ENCODE measurements at places on chromosomes 7 and 10. TPM values are rescaled to one million over a fixed set of nuclear protein-coding genes. Genes with fewer than 3 reads are reported as not detected.

DNA sequence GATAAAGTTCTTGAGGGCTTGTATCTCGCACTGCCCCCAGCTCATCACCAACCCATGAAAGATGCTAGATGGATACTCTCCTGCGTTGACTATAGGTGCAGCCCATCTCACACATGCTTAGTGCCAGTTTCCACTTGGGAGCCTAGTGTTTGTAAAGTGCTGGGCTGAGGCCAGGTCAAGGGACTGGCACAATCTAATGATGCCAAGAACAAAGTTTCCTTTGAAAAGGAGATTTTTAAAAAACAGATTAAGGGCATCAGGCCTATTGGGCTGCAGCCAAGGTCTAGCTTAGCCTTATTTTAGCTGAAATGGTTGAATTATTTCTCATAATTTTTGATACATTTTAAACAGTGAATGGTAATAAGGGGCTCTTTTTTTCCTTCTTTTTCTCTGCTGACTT is 259.0 kb downstream of the ADRA2A start:
- no peak for DNase-seq

DNA sequence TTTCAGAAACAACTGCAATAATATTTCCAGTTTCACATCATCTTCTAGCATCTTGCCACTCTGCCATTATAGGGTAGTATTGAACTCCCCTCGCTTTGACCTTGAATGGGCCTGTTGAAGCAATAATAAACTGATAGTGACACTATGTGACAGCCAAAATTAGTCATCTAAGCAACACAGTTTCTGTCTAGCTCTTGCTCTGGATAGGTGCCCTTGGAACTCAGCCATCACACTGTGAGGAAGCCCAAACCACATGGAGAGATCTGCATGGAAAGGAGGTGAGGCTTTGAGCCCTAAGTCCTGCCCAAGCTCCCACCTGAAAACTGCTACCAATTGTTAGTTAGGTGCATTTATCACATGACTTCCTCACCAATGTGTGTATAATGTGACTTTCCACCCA is 18.1 kb upstream of the KCND2 start:
- no peak for DNase-seq

DNA sequence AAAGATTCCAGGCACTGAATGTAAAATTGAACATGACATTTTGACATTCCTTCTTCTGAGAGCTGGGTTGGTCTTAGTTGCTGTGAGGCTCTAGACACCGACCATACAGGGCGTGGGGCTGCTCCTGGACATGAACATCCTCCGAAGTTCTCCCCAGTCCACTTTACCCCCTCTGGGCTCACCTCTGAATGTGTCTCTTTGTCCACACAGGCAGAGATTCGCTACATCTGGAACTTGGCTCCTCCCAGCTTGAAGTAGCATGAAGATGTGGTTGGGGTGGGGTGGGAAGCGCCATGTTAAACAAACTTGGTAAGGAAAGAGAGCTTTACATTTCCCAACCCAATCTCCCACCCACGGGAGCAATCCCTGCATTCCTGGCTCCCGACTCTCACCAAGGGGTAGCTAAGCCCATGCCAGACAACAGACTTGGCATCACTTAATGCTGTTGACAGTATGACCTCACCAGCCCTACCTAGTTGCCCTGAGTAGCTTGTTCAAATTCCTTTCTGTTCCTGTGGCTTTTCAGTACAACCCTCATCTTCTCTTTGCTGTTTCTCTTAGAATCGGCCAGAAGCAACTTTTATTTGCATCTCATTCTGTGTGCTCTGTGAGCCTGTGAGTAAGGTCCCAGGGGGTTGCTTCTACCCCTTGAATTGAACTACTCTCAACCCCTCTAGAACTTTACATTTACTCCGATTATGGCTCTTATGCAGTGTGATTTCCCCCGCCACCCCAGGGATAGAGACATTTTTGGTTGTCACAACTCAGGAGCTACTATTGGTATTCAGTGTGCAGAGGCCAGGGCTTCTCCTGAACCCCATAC is 211.4 kb downstream of the SEC23IP start:
- DNase-seq, result no peak

DNA sequence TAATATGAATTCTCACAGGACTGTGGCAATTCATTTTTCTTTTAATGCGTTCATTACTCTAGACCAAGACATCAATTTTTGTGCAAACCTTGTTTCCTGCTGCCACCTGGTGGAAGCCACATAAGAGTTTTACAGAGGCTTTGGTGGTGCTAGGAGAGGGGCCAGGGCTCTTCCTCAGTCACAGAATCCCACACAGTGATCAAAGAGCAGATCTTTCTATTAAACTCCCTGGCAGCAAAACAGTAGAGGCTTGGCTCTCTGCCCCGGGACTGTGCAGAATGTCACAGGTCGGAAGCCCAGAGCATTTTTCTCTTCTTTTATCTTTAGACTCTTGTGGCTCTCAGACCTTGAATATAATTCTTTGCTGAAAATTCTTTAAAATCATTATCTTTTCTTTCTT is 506.4 kb upstream of the C7orf33 start:
- no peak for DNase-seq

DNA sequence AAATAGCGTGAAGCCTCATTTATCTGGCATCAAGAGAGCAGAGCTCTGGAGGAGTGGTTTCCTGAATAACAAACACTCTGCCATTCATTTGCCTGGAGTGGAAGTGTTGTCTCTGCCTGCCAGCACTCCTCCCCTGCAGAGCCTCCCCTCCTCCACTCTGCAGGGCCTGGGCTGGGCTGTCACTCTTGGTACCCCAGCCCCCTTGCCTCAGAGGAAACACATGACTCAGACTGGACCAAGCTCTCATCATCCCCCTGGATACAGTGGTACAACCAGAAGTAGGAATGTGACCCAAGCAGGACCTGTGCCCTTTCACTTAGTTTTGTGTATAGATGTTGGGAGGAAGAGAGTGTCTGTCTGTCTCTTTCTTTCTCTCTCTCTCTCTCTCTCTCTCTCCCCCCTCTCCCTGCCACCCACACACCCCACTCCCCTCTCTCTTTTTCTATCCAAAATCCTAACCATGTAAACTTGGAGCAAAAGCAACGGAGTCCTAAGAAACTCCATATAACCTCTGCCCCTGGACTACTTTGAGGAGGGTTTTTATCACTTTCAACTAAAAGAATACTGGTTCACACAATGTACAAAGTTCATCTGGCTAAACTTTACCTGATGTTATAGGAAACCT is 43.9 kb downstream of the DOCK4 start:
- DNase-seq, result no peak

- no peak for DNase-seq
Observed at GRCh38 chr10:64976150-64976549, 1454.9 kb downstream of the REEP3 start.

DNA sequence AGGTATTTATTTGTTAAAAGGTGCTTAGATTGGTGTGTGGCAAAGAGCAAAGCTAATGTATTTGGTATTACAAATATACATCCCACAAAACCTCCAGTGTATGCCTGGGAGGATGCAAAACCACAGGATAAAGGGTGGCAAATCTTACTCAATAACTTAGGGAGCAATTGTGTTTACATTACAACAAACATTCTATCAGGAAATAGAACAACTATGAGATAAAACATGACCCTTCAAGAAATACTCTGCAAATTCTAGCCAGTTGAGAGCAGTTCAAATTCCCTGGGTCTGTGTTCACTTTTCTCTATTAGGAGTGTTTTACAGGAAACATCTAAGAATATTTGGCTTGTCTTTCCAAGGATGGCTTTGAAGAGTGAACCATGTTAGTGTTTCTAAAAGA is 64.9 kb downstream of the CUL1 start:
- no peak for DNase-seq

DNA sequence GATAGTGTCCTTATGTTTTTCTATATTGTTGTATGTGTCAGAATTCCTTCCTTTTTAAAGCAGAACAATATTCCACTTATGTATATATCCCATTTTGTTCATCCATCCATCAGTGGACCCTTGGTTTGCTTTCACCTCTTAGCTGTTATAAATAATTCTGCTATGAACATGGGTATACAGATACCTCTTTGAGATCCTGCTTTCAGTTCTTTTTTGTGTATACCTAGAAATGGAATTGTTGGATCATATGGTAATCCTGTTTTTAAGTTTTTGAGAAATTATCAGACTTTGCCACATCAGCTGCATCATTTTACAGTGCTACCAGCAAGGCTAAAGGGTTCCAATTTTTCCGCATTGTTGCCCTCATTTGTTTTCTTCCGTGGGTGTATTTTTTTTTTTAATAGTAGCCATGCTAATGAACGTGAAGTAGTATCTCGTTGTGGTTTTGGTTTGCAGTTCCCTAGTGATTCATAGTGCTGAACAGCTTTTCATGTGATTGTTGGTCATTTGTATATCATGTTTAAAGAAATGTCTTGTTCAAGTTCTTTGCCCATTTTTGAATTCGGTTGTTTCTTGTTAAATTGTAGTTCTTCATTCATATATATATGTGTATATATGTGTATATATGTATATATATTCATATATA is 87.8 kb downstream of the LCOR start:
- no peak for DNase-seq

GRCh38 chr7:56053993-56054392 is 2.4 kb downstream of the CCT6A start:
- DNase-seq, result no peak

- no peak for DNase-seq
Observed at GRCh38 chr7:44665531-44666213, 59.2 kb downstream of the OGDH start.

- DNase-seq, result no peak
Observed at GRCh38 chr10:105025092-105025491, 384.0 kb downstream of the SORCS3 start.

DNA sequence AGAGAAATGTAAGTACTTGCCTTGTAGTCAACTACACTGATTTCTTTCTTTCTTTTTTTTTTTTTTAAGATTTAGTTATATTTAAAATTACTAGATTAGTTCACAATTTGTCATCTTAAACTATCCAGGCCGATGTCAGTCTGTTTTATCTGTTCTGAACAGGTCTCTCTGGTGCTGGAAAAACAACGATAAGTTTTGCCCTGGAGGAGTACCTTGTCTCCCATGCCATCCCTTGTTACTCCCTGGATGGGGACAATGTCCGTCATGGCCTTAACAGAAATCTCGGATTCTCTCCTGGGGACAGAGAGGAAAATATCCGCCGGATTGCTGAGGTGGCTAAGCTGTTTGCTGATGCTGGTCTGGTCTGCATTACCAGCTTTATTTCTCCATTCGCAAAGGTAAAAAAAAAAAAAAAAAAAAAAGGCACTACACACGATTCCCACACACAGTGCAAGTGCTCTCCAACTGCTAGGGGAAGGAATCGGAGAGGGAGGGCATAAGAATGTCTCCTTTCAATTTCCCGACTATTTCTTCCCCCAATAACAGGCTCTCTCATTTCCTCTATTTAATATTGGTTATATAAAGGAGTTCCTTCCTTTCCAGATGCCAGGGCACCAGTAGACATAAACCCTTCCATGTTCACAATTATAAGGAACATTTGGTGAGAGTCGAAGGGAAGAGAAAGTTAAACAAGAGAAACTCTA is 53.4 kb downstream of the PAPSS2 start:
- no peak for DNase-seq

DNA sequence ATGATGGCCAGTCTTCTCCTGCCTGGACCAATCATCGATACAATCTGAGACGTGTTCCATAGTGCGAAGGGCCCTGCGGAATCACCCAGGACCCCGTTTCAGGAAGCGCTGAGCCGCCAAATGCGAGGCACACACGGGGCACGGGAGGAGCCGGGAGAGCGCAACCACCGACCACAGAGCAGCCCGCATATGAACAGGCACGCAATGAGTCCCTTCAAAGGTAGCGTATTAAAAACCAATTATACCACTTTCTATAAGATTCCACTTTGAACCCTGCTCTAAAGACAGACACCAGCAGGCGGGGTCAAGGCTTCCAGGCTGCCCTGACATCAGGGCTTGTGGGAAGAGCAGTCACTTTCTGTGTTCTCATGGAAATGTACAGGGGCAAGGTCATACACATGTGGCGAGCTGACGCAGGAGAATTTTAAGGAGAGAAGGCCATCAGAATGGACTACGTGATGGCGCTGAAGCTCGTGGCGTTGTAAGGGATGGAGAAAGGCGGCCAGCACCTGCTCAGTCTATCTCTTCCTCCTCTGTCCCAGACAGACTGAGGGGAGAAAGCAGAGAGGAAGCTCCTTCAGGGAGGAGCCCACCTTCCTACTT is 46.2 kb downstream of the AMZ1 start:
- no peak for DNase-seq

DNA sequence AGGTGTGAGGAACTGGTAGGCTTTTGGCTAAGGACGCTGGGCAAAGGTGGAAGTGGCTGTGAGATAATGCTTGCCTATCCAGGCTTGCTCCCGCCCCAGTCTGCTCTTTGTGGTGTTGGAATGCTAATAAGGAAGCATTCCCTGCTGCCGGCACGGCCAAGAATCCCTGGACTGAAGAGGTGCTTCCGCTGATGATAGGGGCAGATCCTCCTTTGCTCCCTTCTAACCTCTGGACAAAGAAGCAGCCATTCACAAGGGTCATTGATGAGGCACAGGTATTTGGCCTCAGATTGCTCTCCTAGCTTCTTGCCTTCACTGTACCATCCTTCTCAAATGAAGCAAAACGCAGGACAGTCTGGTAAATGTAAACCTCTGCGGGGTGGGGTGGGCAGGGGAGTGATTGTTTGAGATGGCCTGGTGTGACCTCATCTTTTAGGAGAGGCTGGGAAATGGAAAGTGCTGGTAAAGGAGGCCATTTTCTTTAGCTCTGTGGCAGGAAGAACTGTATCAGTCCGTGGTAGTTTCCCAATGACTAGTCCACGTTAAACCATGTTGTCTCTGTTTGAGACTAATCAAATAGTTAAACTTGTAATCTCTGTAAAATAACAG is 1.7 kb downstream of the PGAM1 start:
- no peak for DNase-seq

CREM gene
- 28.8 TPM for polyA plus RNA-seq

OPN4 gene
- not detected for polyA plus RNA-seq

HMX3 gene
- not detected for polyA plus RNA-seq

PRSS2 gene
- polyA plus RNA-seq, result not detected
